ENCODE measurements at places on chromosomes 13 and 19.

- DNase-seq = no peak
Measured at GRCh38 chr13:42232671-42233070, 39.3 kb upstream of the AKAP11 start.

DNA sequence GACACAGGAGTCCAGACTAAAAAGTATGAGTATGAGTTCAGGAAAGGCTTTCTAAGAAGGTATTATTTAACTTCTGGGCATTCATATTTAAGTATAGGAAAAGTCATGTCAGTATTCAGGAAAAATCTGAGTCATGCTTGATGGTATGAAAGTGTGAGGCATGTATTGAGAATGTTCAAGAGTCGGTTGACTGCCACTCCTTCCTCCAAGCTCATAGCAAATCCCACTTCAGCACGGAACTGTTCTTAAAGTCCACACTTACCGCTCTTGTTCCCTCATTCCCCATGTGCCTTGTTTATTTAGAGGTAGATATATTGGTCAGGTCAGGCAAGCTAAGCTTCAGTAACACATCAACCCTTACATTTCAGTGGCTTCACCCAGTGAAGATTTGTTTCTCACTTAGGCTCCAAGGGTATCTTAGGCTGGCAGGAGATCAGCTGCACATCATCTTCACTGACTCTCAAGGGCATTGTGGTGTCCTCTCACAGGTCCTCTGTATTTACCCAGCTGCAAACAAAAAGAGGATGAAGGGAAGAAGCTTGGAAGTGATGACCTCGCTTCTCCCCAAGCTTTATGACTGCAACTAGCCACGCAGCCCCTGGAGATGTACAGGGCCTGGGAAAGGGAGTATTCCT is 1189.2 kb downstream of the EFNB2 start:
- no peak for DNase-seq

DNA sequence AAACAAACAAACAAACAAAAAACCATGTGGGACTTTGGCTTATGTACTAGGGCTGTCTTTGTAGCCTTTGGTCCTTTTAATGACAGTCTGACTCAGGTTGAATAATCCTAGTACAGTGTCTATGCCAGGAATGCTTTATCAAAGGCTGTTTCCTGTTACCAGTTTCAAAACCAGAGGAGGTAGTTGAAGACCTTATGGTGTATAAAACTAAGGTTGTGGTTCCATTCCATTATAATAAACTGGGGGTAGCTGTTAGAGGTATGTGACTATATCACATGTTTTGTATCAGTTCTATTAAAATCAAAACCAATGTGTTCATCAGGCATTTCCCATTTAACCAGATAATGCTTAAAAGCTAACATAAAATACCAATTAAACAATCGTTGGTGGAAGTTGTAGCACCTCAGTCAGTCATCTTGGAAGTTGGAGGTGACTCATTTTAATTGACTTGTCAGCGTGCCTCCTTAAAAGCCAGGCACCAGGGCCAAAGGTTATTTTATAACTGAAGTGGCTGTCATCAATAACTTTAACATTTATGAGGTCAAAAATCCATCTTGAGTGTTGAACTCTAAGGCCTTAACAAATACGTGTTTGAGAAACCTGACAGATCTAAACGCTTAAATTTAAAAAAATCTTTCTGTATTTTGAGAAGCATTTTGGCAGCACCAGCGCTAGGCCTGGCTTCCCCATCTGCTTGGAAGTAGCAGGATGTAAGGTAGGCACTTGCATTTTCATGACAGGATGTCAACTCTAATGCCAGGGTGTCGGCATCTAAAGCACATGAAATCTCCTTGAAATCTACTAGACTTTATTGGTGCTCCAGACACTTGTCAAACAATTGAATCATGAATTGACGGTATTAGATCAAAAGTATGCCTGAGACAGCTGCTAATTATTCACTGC is 162.5 kb downstream of the LMO7 start:
- no peak for DNase-seq

- DNase-seq = peak; percentile 80
Measured at GRCh38 chr19:34772697-34773554, at the start of gene ZNF599. ZNF599 (minus strand) TSS chr19:34773215; CDS start chr19:34772841, 374 bp downstream.

DNA sequence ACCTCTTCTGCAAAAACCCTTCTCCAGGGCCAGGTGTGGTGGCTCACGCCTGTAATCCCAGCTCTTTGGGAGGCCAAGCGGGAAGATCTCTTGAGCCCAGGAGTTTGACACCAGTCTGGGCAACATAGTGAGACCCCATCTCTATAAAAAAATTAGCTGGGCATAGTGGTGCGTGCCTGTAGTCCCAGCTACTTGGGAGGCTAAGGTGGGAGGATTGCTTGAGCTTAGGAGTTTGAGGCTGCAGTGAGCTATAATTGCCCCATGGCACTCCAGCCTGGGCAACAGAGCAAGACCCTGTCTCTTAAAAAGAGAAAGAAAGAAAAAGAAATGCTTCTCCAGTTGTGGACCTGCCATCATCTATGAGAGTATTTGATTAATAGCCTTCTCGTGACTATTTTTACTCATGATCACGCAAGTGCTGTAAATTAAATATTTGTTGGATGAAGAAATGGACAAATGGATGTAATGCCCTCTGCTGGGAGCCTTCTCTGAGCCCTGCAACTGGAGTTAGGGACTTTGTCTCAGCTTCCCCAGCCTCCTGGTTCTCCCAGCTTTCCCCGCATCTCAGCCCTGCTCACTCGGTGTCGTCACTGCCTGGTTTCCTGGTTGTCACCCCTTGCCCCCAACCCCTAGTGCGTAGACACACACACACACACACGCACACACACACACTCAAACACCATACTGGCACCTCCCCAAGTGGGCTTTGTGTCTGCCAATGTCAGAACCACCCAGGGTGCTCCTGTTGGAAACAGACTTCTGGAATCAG is 12.2 kb downstream of the WIZ start:
- no peak for DNase-seq

GRCh38 chr13:103030776-103031175 is 35.4 kb downstream of the SLC10A2 start:
- DNase-seq = no peak

- DNase-seq = no peak
Measured at GRCh38 chr13:88411696-88412095, 740.5 kb downstream of the SLITRK5 start.

- no peak for DNase-seq
Measured at GRCh38 chr19:10420444-10421239, at the start of gene PDE4A. PDE4A (plus strand) TSS chr19:10420538; CDS start chr19:10420765, 227 bp downstream.

DNA sequence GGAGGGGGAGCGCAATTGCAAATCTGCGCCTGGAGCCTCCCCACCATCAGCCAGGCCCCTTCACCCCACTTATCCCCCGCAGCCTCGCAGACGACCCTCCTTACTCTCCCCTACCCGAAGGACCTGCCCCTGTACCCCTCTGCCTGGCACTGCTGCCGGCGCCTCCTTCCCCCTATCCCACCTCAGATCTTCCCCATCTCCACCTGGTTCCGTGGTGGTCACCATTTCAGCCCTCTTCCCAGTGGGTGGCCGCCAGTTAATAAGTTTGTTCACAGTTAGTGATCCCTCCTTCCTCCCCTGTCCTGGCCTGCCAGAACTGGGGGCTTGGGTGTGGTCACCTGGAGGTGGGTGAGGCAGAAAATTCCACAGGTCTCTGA is 397 bp downstream of the SLC44A2 start:
- DNase-seq = peak; percentile 54

- no peak for DNase-seq
Measured at GRCh38 chr13:45909673-45910072, 58.1 kb upstream of the SIAH3 start.

- DNase-seq = no peak
Measured at GRCh38 chr19:10478476-10478875, 24.7 kb downstream of the KEAP1 start.

DNA sequence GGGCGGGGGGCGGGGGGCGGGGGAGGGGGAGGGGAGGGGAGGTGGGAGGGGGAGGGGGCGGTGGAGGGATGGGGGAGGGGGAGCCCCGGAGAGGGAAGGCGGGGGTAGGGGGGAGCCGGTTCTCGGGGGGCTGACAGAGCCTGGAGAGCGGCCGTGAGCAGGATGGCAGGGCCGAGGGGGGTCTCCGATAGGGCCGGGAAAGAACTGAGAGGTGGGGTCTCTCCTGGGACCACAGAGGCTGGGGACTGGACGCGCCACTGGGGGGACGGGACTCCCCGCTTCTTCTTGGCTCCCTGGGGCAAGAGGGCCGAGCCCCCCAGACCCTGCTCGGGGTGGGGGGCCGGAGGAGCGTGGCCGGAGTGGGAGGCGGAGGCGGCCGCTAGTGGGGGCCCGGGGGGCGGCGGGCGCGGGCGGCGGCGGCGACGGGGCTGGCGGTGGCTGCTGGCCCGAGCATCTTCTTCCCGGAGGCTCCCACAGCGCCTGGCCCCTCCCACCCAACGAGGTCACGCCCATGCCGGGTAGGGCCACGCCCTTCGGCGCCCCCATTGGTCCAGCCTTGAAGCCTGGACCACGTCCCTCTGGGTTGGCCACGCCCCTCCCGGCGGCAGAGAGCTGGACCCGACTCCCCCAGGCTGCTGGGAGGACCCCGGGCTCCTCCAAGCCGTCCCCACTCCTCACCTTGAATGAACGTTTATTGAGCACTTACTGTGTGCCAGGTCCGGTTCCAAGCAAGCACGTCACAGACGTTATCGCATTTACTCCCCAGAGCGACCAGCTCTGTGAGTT is at the start of gene NOVA2:
Gene NOVA2 (minus strand): TSS at position 313 of the 786 bp plus-strand sequence. CDS start 514 bp downstream, outside the sequence.
- peak; percentile 62 for DNase-seq

- DNase-seq = no peak
Measured at GRCh38 chr19:46573679-46574498, 27.2 kb upstream of the CALM3 start.

DNA sequence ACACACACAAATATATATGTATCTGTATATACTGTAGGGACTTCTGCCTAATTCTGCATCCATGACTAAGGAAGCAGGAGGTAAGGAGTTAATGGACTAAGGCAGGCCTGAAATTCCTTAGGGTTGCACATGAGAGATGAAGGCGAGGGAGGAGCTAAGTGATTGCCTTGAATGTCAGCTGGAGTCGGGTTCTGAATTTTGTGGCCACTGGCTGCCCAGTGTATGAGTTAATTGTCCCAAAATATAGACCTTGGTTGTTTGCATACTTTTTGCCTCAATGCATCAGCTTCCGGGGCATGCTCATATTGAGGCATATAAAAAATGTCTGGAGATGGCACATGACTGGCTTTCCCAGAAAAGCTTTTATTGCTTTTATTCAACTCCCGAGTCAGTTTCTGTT is 245.5 kb downstream of the TDRD3 start:
- DNase-seq = no peak

GRCh38 chr13:91406619-91407018 is 8.2 kb downstream of the GPC5 start:
- DNase-seq = no peak

DNA sequence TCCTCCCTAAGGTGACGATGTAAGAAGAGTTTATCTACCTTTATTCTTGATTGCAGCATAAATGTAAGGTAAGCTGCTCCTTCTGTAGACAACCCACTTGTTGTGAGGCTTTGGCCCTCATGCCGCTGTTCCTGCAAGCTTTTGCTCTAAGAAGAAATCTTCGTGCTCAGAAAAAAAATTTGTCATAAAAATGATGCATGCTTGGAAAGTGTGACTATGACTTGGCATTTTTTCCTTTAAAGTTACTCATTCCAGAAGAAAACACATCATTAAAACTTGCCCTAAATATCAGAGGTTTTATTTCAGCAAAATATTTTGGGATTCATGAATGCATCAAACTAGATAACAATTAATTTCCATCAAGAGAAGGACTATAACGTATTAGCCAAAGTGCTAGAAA is 39.8 kb downstream of the KCTD12 start:
- no peak for DNase-seq

DNA sequence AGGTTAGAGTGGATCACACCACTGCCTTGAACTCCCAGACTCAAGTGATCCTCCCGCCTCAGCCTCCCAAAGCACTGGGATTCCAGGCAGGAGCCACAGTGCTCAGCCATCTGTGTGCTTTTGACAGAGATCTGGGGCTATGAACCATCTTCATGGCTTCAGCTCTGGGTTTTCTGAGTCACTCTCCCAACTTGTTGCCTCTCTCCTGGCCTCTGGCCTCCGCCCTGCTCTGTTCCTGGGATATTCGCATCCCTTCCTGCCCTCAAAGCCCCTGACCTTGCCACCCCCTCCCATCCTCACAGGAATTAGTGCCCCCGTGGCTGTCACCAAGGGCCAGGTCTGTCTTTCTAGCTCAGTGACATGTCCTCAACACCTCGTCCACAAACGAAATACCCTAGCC is 5.7 kb upstream of the GMIP start:
- no peak for DNase-seq

DNA sequence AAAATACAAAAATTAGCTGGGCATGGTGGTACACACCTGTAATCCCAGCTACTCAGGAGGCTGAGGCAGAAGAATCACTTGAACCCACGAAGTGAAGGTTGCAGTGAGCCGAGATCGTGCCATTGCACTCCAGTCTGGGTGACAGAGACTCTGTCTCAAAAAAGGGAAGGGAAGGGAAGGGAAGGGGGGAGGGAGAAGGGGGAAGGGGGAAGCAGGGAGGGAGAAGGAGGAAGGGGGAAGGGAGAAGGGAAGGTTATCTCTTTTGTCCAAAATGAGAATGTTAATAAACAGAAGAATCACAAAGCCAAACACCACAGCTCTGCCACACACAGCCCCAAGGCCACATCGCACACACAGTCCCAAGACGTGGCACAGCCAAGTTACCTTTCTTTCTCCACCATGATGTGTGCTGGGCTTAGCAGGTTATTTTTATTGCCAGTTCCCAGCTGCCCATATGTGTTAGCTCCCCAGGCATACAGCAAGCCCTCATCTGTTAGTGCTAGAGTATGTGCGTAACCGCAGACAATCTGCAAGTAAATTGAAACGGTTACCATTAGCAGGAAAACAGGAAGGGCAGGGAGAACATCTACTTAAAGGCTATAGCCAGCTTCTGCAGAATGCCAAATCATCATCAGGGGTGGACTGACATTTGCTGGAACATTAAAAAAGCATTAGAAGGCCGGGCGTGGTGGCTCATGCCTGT is 34.3 kb downstream of the RCBTB1 start:
- DNase-seq = no peak

DNA sequence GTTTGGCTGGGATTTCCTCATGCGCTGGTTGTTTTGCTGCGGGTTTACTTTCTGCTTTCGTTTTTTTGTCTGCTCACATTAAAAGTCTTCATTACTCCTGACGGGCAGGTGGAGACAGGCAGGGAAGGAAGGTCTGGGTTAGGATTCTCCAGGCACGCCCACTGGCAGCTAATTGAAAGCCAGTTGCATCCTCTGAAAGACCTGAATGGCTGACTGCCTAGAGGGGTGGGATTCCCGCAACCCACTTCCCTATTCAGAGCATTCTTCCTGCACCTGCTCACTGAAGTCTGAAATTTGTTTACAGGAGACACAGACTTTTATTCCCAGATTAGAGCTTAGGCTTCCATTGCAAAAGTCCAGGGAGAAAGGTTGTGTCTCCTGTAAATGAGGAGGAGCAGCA is 172.0 kb downstream of the UQCRFS1 start:
- no peak for DNase-seq

GRCh38 chr13:31670831-31671617 is 68.3 kb upstream of the RXFP2 start:
- no peak for DNase-seq

DNA sequence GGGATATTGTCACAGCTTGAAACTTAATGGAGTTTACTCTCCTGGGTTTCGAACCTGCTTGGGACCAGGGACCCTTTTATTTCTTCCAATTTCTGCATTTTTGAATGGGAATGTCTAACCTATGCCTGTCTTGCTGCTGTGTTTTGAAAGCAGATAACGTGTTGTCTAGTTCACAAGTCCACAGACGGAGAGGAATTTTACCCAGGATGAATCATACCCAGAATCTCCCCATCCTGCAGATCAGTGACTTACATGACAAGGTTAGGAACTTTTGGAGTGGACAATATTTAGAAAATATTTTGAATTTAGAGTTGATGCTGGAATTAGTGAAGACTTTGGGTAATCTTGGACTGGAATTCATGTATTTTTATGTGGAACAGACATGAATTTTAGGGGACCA is 68.6 kb upstream of the RFXAP start:
- DNase-seq = no peak
